ENCODE measurements at places on chromosomes 4 and X.
A peak's percentile ranks its signal among the peaks of the same experiment; 100 is the strongest.

- DNase-seq, result peak; percentile 1
These were observed 10.3 kb downstream of the FAM3A start for GRCh38 chrX:154505734-154506133.

- no peak for DNase-seq
These were observed 119.3 kb downstream of the LDB2 start for GRCh38 chr4:16779028-16779675.

DNA sequence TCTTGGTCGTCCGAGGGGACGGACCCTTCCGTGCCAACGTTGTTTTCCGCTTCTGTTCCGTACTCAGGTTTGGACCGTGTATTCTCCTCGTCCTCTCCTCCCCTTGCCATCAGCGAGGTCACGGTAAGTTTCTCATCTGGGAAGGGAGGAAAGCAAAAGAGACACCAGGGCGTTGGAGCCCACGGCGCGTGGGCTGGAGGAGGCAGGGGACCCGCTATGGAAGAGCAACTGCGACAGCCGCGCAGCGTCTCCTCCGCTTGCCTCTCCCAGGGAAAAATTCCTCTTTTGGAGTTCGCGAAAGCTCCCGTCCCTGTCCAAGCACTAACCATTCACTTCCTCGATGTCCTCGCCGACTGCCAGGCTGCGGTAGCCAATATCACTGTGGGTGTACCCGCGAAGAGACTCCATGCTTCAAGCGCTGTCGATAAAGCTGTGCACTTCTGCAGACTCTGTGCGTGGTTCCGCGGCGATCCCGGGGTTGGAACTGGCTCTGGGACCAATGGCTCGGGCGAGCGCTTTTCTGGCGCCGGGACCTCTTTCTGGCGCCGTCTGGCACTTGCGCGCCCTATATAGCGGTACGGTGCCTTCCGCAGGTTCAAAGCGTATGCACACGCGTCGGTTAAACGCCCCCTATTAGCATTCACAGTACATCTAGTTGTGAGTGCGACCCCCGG, at the start of gene ESX1:
Gene ESX1 (minus strand): TSS at position 492 of the 674 bp plus-strand sequence. CDS start 84 bp downstream, at position 408.
- no peak for DNase-seq

GRCh38 chr4:145176641-145177432, 3.6 kb downstream of the OTUD4 start:
- no peak for DNase-seq

GRCh38 chrX:155577682-155578081, 35.1 kb downstream of the TMLHE start:
- no peak for DNase-seq

- DNase-seq, result peak; percentile 37
These were observed 1700.6 kb upstream of the TENM3 start for GRCh38 chr4:180542445-180543100.

DNA sequence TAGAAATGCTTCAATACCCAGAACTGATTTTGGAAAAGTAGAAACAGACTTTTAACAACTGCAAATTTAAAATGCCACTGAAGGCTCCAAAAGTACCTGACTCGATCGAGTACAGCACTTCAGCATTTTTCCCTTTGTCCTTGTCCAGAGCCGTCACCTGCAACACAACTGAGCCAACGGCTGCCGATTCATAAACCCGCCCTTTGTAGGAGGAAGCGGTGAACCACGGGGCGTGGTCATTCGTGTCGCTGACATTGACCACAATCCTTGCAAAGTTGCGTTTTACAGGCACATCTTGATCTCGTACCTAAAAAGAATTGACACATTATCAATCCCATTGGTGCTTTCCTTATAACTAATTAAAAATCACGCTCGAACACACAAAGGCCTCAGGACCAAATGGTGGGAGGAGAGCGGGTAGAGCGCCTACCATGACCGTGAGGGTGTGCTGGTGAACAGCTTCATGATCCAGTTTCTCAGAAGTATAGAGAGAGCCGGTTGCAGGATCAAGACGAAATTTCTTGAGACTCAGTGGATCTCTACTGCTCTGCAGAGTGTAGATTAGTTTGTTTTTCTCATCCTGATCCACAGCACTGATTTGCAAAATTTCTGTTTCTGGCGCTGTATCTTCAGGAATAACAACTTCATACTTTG, 72.8 kb upstream of the MTNR1A start:
- DNase-seq, result no peak
